Stimulated activated CD4-positive, alpha-beta T cell treated with anti-CD3 and anti-CD28 coated beads, Interleukin-1b, Interleukin-23, amount 100 ng/mL, for 48 hours (primary cell): ENCODE measurements at places on chromosomes 11 and 22.

DNA sequence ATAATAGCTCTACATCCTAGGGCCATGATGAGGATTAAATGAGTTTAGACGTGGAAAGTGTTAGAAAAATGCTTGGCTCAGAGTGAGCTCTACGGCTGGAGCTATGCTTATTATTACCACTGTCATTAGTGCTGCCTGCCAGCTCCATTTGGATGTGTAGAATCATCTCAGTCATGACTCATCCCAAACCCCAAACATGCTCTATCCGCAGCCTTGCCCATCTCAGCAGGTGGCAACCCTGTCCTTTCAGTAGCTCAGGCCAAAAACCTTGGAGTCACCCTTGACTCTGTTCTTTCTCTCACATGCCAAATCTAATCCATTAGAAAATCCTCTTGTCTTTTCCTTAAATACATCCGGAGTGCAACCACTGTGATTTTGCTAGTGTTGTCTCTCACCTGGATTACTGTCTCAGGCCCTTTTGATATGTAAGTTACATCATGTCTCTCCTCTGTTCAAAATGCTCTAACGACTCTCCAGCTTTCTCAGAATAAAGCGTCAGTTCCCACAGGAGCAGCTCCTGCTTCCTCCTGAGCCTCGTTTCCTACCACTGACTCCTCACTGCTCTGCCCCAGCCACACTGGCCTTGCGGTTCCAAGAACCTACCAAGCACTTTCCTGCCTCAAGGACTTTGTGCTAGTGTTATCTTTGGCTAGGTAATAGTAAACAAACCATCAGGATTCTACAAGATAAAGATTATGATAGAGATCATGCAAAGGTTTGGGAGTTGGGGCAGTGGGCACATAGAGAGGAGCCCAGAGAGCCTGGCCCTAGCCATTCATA is 10.5 kb upstream of the CHRM1 start:
- no peak for DNase-seq

DNA sequence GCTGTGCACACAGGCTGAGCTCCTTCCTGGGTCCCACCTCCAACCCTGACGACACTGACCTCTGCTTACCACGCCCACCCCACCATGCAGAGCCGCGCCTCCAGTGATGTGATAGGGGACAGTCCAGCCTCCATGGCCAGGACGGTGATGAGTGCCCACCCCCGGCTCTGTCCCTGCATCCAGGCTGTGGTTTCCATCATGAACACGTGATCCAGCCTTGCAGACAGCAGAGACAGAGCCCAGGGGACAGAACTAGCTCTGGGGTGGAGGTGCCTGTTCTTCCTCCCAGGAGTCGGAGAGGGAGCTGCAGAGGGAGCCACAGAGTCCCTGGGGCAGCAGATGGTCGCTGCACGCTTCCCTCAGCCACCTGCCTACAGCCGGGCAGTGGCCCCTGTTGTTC is 42.6 kb upstream of the IGSF9B start:
- no peak for DNase-seq

DNA sequence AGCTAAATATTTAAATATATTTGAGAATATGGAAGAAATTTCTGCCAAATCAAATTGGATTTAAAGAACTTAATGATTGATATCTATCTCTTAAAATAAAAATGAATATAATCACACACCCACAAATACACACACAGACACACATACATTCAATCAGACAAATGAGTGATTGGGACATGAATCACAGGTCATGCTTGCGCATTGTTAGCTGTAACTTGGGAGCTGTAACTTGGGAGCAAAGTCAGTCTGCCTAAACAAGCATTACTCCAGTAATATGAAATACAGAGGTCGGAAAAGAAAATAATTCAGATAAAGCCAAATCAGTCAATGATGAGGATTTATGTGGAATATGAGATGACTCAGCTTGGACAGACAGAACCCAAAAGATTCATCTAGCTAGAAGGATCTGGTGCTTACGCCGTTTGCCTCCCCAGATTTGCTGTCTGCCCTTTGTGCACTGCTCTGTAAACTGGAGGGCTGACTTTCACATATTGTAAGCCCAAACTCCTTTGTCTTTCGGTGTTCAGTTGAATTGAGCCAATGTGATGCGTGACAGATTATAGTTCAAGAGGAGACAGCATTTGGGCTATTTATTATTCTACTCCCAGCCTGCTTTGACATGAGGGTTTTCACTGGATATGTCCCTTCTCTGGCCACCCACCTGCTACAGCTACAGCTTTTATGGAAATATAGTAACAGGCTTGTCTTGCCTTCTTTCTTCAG is 1.6 kb downstream of the OR56B1 start:
- no peak for DNase-seq

GRCh38 chr22:23063539-23064380 is 6.6 kb upstream of the GNAZ start:
- no peak for DNase-seq

DNA sequence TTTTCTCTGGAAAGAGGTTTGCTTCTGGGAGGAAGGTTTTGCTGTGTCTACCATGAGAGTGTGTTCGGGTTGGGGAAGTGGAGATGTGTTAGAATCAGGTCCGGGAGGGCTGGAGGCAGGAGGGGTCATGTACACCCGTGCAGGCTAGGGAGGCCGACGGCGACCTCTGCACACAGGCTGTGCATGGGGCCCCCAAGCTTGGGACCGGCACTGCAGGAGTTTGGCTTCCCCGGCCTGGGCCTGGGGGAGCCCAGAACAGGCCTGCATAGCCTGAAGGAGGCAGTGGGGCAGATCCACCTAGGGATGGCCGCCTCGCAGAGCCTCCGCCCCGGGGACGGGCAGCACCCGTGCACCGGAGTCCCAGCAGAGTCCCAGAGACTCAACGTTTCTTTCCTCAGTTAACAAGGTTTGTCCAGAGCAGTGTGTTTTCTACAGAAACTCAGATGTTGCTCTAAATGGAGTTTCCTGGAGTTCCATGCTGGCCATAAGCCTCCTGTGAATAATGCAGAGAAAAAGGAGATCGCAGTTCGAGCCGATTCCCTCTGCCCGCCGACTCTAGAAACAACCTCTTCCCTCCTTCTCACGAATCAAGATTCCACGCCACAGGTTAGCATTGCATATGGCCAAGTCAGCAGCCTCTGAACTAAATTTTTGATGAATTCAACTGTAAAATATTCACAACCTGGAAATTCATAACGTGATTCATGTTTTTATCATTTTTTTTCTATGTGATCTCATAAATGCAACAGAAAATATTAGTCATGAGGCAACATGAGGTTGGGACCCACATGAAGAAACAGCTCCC is 427.3 kb downstream of the BRD1 start:
- DNase-seq = no peak

GRCh38 chr11:58070585-58070984 is 39.8 kb downstream of the OR6Q1 start:
- DNase-seq = no peak

- DNase-seq = no peak
Measured at GRCh38 chr22:35203583-35203982, 53.7 kb upstream of the HMGXB4 start.

DNA sequence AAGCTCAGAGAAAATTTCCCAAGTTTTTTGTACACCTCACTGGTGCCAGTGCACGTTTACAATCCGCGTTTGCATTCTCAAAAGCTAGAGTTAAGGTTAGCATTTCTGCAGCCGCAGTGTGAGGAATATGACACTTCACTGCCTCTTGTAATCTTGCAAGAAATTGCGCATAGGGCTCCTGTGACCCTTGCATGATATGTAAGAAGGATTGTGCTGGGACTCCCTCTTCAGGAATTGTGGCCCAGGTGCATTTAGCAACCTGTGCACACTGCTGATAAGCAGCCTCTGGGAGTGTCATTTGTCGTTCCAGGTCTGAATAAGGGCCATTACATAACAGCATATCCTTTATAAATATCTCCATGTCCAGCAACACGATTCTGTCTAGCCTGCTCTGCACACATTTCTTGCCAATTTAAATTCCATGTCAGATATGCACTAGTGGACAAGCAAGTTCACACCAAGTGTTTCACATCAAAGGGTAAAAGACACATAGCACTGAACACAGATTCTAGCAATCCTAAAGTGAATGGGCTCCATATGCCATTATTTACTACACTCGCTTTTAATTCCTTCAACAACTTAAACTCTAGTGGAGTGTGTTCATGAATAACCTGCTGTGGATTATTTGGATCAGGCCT is 69.2 kb upstream of the INCENP start:
- no peak for DNase-seq

DNA sequence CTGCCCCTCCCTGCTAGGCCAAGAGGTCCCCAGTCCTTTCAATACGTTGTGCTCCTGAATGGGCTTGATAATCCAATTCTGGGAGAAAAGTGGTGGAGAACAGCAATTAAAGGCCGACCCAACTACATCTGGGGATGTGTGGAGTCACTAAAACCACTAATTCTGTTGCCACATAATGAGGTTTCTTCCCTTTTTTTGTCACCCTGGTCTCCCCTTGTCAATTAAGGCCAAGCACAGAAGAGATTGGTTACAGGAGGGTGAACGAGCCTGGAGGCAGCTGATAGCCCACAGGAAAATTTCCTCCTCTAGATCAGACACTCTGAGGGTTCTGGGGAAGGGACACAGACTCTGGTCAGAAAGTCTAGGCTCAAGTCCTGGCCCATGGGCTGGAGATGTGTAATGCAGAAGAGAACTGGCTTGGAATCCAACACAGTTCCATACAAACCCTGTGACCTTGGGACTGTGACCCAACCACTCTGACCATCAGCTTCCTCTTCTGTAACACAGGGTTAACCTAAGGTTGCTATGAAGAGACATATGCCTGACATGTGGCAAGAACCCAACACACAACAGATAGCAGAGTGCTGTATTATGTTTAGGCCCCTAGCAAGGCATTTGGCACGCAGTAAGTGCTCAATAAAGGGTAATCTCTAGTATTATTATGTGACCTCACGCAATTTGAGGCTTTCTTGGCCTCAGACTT is 146.4 kb downstream of the CHST1 start:
- DNase-seq = no peak

- no peak for DNase-seq
Measured at GRCh38 chr11:15555161-15555560, 440.4 kb downstream of the INSC start.

DNA sequence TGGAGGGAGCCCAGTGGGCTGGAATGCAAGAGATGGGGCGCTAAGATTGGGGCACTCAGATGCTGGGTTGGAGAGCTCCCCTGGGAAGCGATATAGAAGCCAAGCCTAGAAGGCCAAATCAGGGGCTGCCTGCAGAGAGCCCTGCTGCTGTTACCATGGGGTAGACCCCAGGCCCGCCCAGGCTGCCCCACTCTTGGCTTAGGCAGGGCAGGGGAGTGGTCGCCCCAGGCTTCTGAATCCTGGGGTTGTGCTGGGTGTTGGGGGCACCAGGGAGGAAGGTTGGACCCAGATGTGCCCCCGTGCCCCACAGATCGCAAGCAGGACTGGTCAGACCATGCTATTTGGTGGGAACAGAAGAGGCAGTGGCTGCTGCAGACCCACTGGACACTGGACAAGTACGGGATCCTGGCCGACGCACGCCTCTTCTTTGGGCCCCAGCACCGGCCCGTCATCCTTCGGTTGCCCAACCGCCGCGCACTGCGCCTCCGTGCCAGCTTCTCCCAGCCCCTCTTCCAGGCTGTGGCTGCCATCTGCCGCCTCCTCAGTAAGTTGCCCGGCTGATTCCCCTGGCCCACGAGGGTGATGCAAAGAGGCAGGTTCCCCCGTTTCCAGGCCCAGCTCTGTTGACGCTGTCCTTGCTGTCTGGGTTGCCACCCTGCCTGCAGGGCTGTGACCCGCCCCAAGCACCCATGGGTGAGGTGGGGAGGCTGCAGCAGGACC is 3.9 kb downstream of the FERMT3 start:
- DNase-seq = no peak

- peak; percentile 24 for DNase-seq
Measured at GRCh38 chr11:48081151-48082010, 101.0 kb downstream of the PTPRJ start.

- peak; percentile 26 for DNase-seq
Measured at GRCh38 chr11:65471447-65471891, 27.4 kb upstream of the MALAT1 start.

GRCh38 chr11:28521075-28521474 is 412.9 kb downstream of the METTL15 start:
- DNase-seq = no peak

DNA sequence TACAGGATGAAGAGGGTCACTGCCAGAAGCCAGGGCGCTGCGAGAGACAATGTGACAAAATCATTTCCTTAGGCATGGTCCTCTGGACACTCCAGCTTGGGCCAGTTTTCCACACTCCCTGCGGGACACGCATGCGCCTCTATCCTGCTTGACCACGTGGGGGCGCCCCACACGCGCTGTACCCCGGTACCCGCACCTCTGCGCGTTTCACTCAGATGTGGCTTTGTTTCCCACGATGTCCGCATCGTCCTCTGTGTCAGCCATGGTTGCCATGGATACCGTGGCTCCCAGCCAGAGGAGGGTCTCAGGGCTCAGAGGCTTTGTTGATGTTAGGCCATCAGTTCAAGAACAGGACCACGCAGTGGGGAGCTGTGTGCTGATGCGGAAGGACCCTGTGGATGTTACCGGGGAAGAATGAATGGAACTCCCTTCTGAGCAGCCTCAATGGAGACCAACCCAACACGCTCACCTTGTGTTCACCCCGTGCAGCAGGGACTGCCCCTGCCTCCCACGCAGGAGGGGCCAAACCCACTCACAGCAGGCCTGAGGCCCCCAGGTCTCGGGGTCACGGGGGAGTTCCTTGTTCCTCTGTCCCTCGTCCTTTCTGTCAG is 101.1 kb upstream of the SLC22A12 start:
- DNase-seq = peak; percentile 52

DNA sequence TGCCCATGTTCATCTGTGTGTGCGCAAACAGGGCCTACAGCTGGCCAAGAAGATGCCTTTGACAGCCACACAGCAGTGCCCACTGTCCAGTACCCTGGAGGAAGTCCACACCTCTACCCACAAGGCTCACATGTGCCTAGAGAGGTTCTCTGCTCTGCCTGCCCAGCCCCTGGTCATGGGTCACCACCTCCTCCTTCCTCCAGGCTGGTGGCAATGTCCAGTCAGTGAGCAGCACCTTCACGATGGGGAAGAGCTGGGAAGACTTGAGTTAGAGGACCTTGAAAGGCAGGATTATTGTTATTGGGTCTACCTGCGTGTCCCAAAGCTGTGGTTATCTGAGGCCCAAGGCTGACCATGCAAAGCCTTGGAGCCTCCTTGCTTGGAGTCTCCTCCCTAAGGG is 28.4 kb upstream of the TTC12 start:
- no peak for DNase-seq

GRCh38 chr22:35023692-35024363 is 42.1 kb upstream of the ISX start:
- peak; percentile 70 for DNase-seq

- no peak for DNase-seq
Measured at GRCh38 chr11:17021511-17021910, 7.3 kb upstream of the PLEKHA7 start.

- DNase-seq = peak; percentile 62
Measured at GRCh38 chr11:34512840-34513681, 533 bp downstream of the ELF5 start.
